ENCODE measurements at places on chromosomes 1 and 21.
A peak's percentile ranks its signal among the peaks of the same experiment; 100 is the strongest.

GRCh38 chr1:181588631-181589030 is 105.3 kb downstream of the CACNA1E start:
- no peak for DNase-seq

GRCh38 chr1:226603022-226603857 is 54.7 kb downstream of the STUM start:
- peak; percentile 22 for DNase-seq

DNA sequence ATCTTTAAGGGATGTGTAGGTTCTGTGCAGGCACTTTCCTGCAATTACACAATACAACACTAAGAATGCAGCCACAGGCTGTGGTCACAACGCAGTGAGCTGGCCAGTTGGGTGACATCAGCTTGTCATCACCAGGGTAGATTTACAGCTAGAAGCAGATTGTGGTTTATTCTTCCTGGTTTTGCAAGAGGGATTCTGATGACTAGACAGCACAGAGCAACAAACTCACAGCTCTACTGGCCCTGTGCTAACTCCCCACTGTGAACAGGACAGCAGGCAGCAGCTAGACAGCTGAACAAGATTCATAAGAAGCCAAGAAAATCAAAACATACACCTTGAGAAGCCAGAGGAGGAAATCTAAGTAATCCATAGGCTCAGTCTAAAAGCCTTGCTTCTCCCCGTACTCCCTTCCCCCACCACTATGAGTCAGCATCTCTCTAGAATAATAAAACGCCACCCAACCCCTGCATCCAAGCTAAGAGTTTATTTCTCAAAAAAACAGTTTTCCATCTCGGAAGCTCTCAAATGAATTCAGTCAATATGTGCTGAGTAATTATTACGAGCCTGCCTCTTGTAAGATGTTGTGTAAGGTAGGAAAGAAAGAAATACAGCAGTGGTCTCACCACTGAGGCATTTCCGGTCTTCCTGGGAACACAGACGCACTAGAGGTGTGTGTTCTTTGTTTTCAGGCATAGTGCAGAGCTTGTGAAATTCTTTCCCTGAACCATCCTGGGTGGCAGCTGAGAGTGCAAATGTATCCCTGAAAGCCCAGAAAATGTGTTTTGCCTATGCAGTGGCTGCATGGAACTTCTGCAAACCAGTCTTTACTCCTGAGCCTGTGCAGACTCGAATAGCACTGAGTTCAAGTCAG is 162.8 kb downstream of the NTPCR start:
- peak; percentile 98 for DNase-seq

GRCh38 chr1:229181419-229181818 is 89.5 kb upstream of the RAB4A start:
- no peak for DNase-seq

DNA sequence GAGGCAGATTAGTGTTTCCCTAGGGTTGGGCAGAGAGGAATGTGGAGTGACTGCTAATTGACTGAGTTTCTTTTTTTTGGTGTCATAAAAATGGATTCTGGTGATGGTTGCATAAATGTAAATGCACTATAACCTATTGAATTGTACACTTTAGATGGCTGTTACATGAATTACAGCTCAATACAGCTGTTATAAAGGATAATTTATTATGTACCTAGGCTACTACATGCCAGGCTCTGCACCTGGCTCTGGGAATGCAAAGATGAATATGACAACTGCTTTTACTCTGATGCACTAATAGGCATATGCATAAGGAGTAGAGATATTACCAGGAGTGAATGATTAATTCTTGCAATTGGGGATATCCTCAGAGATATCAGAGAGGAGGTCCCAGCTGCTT is 345.3 kb downstream of the PTBP2 start:
- DNase-seq, result no peak

- no peak for DNase-seq
Observed at GRCh38 chr1:180988253-180988752, 34.4 kb downstream of the STX6 start.

DNA sequence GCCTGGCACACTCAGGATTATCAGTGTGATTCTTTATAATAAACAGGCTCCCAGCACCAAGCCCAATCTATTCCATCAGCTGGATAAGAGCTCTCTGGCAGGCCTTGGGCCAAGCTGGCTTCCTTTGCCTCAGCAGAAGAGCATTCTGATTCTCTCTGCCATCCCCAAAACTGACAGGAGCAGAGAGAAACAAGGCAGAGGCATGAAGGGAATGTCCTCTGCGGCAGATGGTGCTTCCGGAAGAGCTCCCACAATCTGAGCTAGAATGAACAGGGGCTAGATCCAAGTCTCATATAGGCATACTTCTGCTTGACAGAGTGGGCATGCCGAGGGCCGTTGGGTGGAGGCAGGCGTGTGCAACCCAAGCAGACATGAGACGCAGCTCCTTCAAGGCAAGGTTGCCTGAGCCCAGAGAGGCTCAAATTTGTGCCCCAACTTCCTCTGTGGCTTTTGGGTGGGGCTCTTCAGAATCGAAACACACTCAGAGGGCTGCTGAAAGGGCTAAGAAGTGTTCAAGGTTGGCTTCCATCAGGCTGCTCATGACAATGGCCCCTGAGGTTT is 4.0 kb downstream of the CAPN2 start:
- no peak for DNase-seq

DNA sequence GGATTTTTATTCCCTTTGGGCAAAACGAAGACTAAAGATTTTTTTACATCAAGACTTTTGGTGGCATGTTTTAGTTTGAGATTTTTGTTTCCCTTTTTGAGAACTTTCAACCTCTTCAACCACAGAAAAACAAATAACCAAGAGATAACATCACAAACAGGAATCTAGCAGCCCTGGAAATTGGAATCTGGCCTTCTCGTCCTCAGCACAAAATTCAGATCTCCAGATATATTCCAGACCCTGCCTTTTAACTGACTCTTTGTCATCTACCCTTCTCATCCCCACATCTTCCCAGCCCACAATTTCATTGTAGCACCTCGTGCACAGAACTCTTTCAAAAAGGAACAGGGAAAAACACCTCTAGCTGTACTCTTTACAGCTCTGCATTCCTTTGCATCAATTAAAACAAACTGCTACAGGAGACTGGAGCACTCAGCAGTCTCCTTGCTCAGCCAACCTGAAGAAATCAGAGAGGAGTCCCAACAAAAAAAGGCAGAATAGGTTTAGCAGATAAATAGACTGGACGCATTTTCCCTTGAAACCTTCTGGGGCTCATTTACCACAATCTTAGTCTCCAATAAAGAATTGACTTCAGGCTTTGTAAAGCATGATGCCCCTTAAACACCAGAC is 251.0 kb downstream of the TTLL7 start:
- no peak for DNase-seq

DNA sequence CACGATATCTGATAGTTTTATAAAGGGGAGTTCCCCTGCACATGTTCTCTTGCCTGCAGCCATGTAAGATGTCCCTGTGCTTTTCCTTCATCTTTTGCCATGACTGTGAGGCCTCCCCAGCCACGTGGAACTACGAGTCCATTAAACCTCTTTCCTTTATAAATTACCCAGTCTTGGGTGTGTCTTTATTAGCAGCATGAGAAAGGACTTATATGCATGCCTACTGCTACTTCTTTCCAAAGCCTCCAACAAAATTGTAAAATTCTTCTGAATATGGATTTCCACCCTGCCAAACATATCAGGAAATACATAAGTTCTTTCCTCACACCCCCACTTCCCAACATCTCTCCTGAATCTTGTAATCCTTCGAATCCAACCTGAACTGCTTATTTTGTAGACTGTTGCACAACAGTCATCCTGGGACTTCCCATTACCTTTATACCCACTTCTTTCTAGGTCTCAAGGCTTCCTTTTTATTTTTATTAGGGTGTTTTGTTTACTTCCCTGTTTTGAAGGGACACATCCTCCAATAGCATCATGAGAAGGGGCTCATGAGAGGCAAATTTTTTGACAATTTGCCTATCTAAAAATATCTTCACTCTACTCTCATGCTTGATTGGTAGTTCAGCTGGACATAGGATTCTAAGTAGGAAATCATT is 67.5 kb upstream of the MUTYH start:
- no peak for DNase-seq

DNA sequence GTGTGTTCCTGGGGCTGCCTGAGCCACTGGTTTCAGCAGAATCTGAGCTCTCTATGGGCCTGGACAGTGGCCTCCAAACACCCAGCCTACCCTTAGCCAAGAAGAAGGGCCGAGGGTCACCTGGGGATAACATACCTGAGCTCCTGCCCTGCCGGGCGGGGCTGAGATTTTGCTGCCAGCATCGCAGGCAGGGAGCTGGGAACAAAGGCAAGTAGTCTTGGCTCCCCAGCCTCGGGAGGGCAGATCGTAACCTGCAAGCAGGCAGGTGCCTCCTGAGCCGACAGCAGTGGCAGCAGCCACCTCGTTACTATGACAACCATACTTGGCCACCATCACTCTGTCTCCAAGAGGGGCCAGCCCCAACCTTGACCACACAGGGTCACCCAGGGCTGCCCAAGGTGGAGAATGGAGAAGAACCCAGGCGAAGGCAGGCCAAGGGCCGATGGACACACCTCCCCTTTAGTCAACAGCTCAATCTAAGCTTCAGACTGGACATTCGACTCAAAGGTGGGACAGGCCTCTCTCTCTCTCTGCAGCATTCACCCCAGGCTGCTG is 54.6 kb downstream of the TOMM20 start:
- DNase-seq, result no peak

GRCh38 chr1:44941424-44942324 is 44.7 kb downstream of the EIF2B3 start:
- DNase-seq, result no peak

DNA sequence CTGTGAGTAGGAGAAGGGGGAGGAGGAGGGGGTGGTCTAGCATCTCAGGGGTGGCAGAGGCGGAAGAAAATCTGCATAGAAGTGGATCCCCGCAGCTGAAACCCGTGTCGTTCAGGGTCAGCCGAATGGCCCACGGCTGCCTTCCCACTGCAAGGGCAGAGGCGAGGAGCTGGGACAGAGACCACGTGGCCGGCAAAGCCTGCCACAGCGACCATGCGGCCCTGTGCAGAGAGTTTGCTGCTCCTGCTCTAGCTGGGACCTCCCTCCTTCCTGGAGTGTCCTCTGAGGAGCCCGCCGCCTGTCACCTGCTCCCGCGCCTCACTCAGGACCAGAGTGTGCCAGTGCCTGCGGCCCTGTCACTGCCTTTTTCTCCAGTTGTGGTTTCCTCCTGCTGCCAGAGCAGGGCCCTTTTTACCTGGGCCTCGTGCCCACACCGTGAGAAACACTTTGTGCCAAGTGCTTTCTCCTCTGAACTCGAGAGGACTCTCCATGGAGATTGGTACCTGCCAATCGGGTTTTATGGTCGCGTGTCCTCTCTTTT is 5.4 kb upstream of the TRPM2 start:
- no peak for DNase-seq

DNA sequence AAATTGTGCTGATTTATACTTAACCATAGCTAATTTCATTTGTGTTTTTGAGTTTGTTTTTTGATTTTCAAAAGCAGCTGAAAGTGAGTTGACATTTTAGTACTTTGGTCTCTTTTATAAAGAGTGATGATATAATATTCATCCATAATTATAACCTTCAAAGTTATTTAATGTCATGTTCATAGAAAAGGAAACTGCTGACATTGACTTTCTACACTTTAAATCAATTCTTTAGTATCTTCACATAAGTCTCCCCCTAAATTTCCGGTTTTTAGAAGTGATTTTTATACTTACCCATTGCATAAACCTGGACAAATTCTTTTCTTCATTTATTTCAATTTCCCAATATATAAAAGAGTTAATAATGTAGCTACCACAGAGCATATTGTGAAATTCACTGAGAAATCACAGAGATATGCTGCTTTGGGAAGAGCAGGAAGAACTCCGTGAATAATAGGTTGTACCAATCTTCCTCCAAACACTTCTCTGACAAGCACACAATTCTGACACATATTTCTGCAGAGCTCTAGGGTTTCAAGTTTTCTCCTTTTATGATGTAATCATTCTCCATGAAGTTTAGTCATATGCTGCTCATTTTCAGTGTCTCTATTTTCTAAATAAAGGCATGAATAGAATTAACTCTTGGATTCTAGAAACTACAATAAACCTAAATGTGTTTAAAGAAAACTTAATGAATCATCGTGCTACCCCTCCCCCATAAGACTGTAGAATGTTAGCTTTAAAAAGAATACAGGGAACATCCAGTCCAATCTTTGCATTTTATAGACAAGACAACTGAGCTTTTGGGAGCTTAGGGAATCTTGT is 25.6 kb upstream of the CDC42BPA start:
- peak; percentile 91 for DNase-seq

GRCh38 chr1:244066954-244067716 is 16.1 kb downstream of the ZBTB18 start:
- no peak for DNase-seq

- DNase-seq, result peak; percentile 59
Observed at GRCh38 chr21:33762803-33763581, 120.7 kb downstream of the ITSN1 start.

DNA sequence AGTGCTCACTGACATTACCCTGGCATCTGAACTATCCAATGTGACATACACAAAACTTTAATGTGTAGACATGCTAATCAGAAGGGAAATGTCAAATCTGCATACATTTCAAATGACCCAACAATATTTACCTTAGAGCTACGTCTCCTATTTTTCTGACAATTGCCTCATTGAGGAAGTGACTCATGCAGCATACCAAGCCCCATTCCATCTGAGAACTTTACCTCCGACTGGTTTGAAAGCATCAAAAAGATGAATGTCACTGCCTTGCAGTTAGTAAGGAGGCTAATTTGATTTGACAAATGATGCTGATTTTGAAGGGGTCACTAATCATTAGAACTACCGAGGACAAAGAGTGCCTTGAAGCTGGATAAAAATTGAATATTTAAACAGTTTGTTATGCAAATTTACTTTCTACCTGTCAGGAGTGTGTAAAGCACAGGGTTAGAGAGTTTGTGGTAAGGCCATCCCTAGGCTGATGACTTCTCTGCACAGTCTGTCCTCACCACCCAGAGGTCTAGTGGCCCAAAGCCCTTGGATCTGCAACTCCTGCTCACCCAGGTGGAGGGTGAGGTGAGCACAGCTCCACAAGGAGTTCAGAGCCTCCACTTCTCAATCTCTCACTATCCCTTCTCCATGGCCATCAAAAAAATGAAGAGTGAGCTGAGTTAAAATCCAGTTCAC is 500.3 kb upstream of the C1orf87 start:
- peak; percentile 66 for DNase-seq

GRCh38 chr1:177429234-177429633 is 258.5 kb downstream of the BRINP2 start:
- DNase-seq, result no peak

GRCh38 chr1:51564124-51564523 is 45.1 kb upstream of the EPS15 start:
- peak; percentile 74 for DNase-seq

GRCh38 chr1:3066250-3066711 is 2.7 kb upstream of the PRDM16 start:
- no peak for DNase-seq

DNA sequence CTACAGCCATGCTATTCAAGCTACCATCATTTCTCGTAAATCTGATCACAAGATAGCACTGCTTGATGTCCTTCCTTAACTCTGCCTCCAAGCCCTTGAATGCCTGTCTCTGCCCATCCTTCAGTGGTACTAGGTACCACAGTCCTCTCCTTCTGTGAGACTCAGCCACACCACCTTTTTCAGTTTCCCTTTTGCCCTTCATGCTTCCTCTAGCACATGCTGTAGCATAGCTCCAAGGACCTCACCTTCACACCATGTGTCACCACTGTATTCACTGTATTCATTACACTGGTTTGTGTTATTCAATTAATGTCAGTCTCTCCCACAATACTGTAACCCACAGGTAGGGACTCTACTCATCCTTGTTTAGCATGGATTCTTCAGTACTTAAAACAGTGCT is 8.0 kb upstream of the TP53BP2 start:
- no peak for DNase-seq

- no peak for DNase-seq
Observed at GRCh38 chr1:7420470-7421100, 350.5 kb upstream of the VAMP3 start.

Data from ELR (cell line).